Muscle of leg (tissue), 16 donors: ENCODE measurements at places on chromosomes 5 and 9. TPM values are rescaled to one million over a fixed set of nuclear protein-coding genes. Genes with fewer than 3 reads are reported as not detected.

SEMA4D gene
- total RNA-seq: 12.8 TPM

DNA sequence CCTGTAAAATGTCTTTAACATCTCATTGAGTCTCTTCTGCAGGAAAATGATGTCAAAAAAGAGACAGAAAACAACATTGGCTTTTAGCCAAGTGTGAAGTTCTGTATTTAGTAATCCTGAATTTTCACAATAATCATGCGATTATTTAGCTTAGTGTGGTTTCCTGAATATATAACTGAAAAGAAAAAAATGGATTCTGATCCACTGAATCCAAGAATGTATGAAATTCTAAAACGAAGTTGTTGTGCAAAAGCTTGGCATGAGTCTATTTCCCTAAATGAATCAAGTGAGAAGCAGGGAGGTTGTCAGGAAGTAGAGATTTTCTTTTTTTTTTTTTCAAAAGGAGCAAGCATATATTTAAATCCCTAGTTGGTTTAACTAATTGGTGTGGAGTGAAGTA is 145.9 kb upstream of the CDH6 start:
- H3K27me3 ChIP-seq: no peaks in the 10 kb centered on the region
- H3K27ac ChIP-seq: no peak overlapping the region
- no peak overlapping the region for H3K4me3 ChIP-seq
- no peaks in the 10 kb centered on the region for H3K4me1 ChIP-seq

DNA sequence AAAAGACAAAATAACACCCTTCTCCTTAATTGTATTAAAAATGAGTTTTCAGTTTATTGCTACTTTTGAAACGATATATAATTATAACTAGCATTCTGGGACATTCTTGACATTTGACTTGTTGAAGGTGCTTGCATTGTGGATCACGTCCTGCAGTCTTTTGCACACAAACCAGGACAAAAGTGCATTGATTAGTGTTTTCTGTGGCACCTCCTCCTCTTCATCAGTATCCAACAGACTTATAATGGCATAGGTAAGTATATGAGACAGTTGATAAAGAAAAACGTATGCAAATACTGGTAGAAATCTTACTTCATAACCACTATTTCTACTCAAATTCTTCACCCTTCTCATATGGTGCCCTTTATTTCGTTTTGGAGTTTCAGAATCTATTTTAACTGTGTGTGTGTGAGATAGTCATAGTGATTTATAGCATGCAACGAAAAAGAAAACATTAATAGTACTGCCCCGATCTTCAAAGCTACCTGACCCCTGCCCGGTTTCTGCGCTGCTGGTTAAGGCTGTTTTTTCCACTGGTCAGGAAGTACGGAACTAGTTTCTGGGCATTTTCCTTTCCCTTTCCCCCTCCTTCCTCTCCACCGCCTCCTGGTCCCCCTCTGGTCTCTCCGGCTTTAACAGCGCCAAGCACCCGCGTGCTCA is 639 bp upstream of the RASA1 start:
- H3K36me3 ChIP-seq: peaks cover 4% of the 10 kb centered on the region
- peak overlapping the region; percentile 89 for H3K27ac ChIP-seq
- DNase-seq: no peak
- H3K4me1 ChIP-seq: no peaks in the 10 kb centered on the region
- H3K27me3 ChIP-seq: peaks cover 3% of the 10 kb centered on the region

DNA sequence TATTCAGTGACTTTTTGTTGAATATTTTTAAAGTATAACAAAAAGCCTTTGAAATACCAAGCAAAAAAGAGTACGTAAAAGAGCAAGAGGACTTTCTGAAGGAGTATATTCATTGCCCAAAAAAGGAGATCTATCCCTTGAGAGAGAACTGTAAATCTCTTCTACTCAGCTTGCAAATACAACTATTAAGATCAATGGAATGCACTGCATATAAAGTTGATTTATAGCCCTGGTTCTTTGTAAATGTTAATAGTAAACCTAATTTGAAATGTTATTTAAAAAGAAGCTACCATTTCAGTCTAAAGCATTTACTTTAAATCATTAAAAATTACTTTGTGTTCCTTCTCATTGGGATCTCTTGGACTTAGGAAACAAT is 168.1 kb downstream of the PDE4D start:
- no peaks in the 10 kb centered on the region for H3K4me1 ChIP-seq
- no peaks in the 10 kb centered on the region for H3K36me3 ChIP-seq
- no peak for DNase-seq
